ENCODE measurements at places on chromosomes 5 and 9.

- DNase-seq, result peak; percentile 45
These were observed 68.2 kb downstream of the PIK3R1 start for GRCh38 chr5:68283766-68284165.

GRCh38 chr5:124474528-124475215 is 271.8 kb downstream of the ZNF608 start:
- no peak for DNase-seq

DNA sequence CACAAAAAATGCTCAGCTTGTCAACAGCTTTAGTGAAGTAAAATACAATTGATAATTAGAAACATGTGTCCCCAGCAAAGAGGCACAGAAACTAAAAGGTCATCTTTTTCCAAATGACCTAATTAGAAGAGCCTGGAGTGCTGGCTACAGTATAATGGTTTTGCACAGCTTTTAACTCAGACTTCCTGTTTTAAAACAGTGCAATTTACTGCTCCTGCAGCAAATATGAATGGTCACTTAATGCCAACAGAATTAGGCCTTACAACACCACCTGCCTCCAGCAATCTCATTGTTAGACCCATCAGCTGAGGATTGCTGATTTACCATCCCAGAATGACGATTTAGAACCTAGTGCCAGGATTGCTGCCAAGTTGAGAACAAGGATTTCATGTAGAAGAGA is 239.3 kb downstream of the CETN3 start:
- peak; percentile 11 for DNase-seq

- no peak for DNase-seq
These were observed 385.3 kb upstream of the RIOK2 start for GRCh38 chr5:97568382-97568781.

- peak; percentile 72 for DNase-seq
These were observed 484 bp downstream of the GFM2 start for GRCh38 chr5:74766418-74766848.

DNA sequence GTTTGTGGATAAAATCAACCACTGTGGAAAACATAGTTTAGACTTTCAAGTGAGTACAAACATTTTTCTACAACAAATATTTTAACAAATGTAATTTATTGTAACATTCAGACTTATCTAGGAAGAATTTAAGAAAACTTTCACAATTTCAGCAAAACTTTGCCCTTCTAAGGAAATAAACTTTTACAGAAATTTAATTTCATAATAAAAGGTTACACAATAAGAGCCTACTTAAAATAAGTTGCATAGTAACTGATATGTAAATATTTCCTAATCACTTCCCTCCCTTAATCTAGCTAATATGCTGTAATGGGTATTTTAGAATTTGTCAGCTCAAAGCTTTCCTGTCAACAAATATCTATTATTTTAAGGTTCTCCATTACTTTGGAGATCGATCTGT is 1899.9 kb downstream of the MAT2B start:
- peak; percentile 3 for DNase-seq
